ENCODE measurements at places on chromosomes 1 and 21. TPM values are rescaled to one million over a fixed set of nuclear protein-coding genes. Genes with fewer than 3 reads are reported as not detected.

GRCh38 chr1:46456411-46456963 lies 33.1 kb upstream of the DMBX1 start:
- no peak for DNase-seq

PKLR gene
- not detected for total RNA-seq

LRRC39 gene
- total RNA-seq, result 0.52 TPM

GRCh38 chr21:39022035-39022434 lies 161.2 kb downstream of the PSMG1 start:
- no peak for DNase-seq

DNA sequence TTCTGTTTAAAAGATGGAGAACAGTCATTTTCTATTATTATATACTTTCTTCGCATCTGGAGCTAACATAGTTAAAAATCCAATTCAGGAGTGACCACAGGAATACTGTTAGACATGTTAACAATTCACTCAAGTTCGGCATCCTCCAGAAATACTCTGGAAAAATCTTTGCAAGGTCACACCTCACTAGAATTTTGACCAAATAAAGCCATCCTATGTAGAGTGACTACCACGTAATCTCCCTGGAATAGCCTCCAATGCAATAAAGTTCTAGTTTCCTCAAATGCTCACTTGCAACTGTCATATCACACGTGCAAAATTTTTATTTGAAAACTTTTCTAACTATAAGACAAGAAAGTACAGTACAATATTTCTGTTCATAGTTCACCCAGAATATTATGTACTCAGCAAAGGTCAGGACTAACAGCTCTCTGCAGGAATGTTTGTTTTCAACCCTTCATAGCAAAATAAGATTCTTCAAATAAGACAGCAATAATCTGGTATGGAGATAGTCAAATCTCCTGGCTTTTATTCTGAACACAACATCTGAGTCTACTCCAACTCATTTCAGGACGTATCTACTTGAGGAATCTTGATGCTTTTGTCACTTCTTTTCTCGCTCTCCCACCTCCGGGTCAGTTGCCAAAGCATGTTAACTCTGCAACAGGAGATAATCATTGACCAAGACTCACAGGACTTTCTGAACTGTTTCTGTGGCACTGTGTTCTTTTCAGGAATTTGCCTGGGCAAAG lies 82.6 kb downstream of the GDAP2 start:
- DNase-seq, result no peak

DNA sequence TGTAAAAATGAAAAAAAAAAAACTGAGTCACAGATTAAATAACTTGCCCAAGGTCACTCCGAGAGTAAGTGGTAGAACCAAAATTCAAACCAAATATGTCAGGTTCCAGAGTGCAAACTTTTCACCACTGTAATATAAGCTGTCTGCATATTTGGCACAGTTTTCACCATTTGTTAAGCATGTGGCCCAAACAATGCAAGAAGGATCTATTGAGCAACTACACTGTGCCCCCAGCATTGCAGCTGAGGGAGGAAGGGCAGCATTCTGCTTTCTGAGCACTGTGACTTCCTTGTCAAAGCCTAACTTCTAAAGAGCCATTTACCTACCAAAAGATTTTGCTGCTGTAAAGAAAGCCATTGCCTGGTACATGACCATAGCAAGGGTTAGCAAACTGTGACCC lies 133.4 kb downstream of the SYT2 start:
- no peak for DNase-seq

GRCh38 chr1:241838897-241839296 lies 9.1 kb upstream of the EXO1 start:
- DNase-seq, result no peak

DNA sequence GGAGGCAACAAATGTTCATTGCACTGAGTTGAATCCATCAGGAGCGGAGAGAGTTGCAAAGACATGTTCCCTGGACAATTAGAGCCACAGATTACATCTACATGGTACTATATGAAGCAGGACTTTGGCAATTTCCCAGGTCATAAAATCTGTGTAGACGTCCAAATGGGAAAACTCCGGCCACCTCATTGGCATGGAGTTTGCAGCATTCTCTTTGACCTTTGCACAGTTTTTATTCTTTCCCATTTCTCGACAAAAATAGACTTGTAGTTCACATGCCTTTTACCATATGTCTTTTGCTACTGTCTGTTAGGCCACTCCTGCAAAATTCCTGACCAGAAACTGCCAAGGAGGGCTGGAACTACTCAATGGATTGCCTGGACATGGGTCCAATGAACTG lies 48.2 kb downstream of the UBE2T start:
- no peak for DNase-seq

- no peak for DNase-seq
Observed at GRCh38 chr1:92192246-92192645, 25.5 kb upstream of the C1orf146 start.

- DNase-seq, result no peak
Observed at GRCh38 chr1:14697353-14697752, 98.9 kb downstream of the KAZN start.

GRCh38 chr1:90174246-90174645 lies 179.3 kb downstream of the ZNF326 start:
- no peak for DNase-seq

KCND3 gene
- total RNA-seq, result not detected

LAMB3 gene
- 0.84 TPM for total RNA-seq

- no peak for DNase-seq
Observed at GRCh38 chr1:89005286-89006151, 13.1 kb upstream of the KYAT3 start.

GRCh38 chr1:6905331-6905730 lies 120.1 kb downstream of the CAMTA1 start:
- no peak for DNase-seq

ETS2 gene
- 20.1 TPM for total RNA-seq

DNA sequence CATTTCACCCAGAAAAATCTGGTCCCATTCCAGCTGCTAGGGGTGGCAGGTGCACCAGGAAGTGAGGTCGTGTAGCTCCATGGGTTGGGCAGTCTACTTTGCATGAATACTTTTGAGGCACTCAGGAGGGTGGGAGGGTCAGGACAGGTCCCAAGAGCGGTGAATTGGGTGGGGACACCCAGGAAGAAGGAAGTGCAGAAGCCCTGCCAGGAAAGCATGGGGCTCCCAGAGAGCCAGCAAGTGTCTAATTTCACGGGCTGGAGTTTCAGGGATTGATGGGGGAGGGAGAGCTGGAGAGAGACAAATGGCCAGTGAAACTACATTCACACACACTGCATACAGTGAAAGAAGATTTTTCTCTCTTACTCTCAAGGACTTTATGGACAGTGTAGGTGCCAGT lies 137.8 kb downstream of the GALNT2 start:
- DNase-seq, result no peak

SDF4 gene
- 99.3 TPM for total RNA-seq

DNA sequence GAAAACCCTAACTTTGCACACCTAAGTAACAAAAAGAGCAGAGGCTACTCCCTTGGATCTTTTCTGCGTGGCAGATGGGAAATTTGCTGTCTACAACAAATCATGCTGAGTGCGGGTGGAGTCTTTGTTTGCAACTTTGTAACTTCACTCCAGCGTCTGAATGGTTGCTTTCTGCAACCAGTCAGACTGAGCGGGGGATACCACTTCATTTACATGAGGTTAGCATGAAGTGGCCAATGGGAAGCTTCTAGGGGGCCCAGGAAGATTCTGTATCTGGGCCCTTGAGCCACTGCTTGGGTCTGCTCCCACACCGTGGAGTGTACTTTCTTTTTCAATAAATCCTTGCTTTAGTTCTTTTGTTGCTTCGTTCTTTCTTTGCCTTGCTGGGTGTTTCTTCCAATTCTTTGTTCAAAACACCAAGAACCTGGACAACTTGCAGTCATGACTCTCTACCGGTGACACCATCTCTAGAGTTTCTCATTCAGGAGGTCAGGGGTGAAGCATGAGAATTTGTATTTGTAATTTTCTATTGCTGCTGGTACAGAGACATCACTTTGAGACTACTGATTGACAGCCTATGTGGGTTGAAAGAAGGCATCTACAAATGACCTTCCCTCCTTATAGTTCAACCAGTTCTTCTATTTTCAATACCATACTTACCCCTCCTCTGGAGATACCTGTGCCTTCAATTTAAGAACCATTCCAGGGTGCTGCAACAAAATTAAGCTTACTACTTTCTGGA lies 55.8 kb upstream of the RC3H1 start:
- no peak for DNase-seq

RUNX3 gene
- 147 TPM for total RNA-seq

STMN1 gene
- total RNA-seq, result 740 TPM

DNA sequence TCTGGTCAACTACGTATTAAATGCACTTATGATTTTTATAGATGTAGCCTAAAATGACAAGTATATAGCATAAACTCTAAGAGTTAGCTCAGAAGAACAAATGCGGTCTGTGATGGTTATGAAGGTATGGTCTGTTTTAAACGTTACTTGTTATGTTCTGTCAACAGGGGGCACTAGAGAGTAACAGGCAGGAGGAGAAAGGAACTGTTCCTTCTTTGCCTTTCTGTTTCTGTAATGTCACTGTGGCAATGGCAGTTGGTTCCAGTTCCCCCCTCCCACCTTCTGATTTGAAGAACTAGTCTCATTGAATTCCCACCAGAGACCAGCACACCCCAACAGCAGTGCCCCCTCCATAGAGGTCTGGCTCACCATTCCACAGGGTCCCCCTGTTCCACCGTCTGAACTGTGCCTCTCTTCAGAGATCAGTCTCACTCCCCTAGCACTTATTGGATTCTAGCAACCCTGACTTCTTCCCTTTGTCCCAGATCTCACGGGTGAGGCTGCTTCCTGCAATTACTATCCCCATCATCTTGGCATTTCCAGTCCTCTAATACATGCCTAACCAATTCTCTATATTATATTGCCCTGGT lies 14.0 kb downstream of the KRTAP24-1 start:
- no peak for DNase-seq

- DNase-seq, result no peak
Observed at GRCh38 chr1:31310198-31310597, 13.4 kb downstream of the ZCCHC17 start.

- peak; percentile 83 for DNase-seq
Observed at GRCh38 chr21:46605767-46606426, 1.0 kb upstream of the S100B start.

Measured in activated CD8-positive, alpha-beta T cell treated with anti-CD3 and anti-CD28 coated beads, Interleukin-2, amount 10 ng/mL, durations not matched to agents 7 days and 5 days (primary cell).